Glomerular endothelial cell (primary cell): ENCODE measurements at places on chromosomes 4 and X. TPM values are rescaled to one million over a fixed set of nuclear protein-coding genes. Genes with fewer than 3 reads are reported as not detected.

BMX gene
- total RNA-seq: 3.3 and 24.9 TPM in 2 replicates

ARMCX2 gene
- 40.2 and 56.6 TPM in 2 replicates for total RNA-seq

EDNRA gene
- 9.7 and 26.1 TPM in 2 replicates for total RNA-seq

TLR6 gene
- total RNA-seq: 1.5 and 2.9 TPM in 2 replicates

ARAF gene
- total RNA-seq: 30.1 and 41.3 TPM in 2 replicates

CLDN2 gene
- 0.87 TPM in 1 of 2 replicates, not detected in the other for total RNA-seq

FHIP1A gene
- total RNA-seq: 0.73 and 1.3 TPM in 2 replicates

ADH7 gene
- not detected in 2 replicates for total RNA-seq

MAML3 gene
- 14.2 and 18.7 TPM in 2 replicates for total RNA-seq

PCDH18 gene
- total RNA-seq: under 0.01 and 1.5 TPM in 2 replicates

UGDH gene
- total RNA-seq: 84.4 and 86.7 TPM in 2 replicates

LRIT3 gene
- total RNA-seq: 0.15 and 0.18 TPM in 2 replicates

SLC39A8 gene
- 3.5 and 3.8 TPM in 2 replicates for total RNA-seq

IGFBP7 gene
- total RNA-seq: 2,081 and 2,270 TPM in 2 replicates

SYNPO2 gene
- total RNA-seq: 0.47 and 0.53 TPM in 2 replicates

ABCG2 gene
- total RNA-seq: 12.5 and 14.6 TPM in 2 replicates

CENPC gene
- 6.7 and 10.2 TPM in 2 replicates for total RNA-seq

SERTM2 gene
- total RNA-seq: not detected in 2 replicates

NDNF gene
- total RNA-seq: 0.70 TPM in 1 of 2 replicates, not detected in the other

CT55 gene
- total RNA-seq: not detected in 2 replicates

FRMPD4 gene
- total RNA-seq: not detected in 2 replicates

LUZP4 gene
- total RNA-seq: not detected in 2 replicates

SLIT2 gene
- 3.3 and 6.6 TPM in 2 replicates for total RNA-seq

MAP7D2 gene
- total RNA-seq: 0.58 TPM in 2 replicates

SPANXN3 gene
- total RNA-seq: not detected in 2 replicates

PLXNB3 gene
- total RNA-seq: 25.6 and 37.6 TPM in 2 replicates

FGF13 gene
- 17.1 and 27.4 TPM in 2 replicates for total RNA-seq

FABP2 gene
- total RNA-seq: not detected in 2 replicates

TMEM187 gene
- total RNA-seq: 3.3 and 6.7 TPM in 2 replicates

GNL3L gene
- total RNA-seq: 33.3 and 39.6 TPM in 2 replicates

CD38 gene
- total RNA-seq: 1.6 and 3.2 TPM in 2 replicates

TCP11X2 gene
- total RNA-seq: not detected in 2 replicates

CFAP47 gene
- total RNA-seq: 0.19 TPM in 1 of 2 replicates, not detected in the other

ENAM gene
- total RNA-seq: not detected in 2 replicates

TRIM2 gene
- 9.9 and 21.2 TPM in 2 replicates for total RNA-seq

ARR3 gene
- total RNA-seq: not detected in 2 replicates

COL4A6 gene
- 5.7 and 8.1 TPM in 2 replicates for total RNA-seq

MMAA gene
- 3.7 and 5.5 TPM in 2 replicates for total RNA-seq

TEX13C gene
- total RNA-seq: not detected in 2 replicates

CENPI gene
- 3.4 and 5.0 TPM in 2 replicates for total RNA-seq

GPC3 gene
- not detected in 2 replicates for total RNA-seq

ELMOD2 gene
- total RNA-seq: 12.8 and 19.1 TPM in 2 replicates
